ENCODE measurements at places on chromosomes 4 and X.

DNA sequence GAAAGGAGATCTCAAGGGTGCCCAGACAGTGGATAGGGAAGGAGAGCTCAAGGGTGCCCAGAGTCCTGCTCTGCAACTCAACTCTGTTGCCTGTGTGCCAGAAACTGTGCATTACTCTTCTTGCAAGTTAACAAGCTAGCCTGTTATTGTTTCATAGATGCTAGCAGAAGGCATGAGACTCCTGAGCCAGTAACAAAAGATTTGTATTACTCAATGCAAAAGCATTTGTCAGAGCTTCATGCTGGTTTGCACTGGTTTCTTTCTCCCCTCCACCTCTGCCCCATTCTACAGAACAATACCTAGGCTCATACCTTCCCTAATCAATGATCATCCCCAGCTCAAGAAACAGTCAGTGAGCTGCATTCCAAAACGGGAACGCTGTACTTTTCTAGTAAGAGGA lies 124.5 kb upstream of the NEIL3 start:
- DNase-seq: no peak

- peak; percentile 57 for DNase-seq
Observed at GRCh38 chr4:40199179-40199670, 2.4 kb downstream of the RHOH start.

DNA sequence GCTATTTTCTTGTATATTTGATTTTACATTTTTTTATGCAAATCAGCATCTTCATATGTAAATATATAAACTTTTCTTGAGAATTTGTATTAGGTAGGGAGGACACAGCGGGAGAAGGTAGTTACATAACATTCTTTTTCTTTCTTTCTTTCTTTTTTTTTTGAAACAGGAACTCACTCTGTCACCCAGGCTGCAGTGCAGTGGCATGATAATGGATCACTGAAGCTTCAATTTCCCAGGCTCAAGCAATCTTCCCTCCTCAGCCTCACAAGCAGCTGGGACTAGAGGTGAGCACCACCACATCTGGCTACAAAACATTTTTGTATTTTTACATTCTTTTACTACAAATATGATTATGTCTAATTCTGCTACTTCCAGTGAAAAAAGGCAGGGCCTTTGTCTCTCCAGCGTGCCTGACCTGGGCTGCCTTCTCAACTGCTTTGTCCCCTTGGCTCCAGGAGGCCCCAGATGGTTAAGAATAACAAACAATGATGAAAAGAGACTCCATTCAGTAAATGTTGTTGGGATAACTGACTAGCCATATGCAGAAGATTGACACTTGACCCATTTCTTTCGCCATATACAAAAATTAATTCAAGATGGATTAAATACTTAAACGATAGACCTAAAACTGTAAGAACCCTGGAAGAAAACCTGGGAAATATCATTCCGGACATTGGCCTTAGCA lies 46.5 kb upstream of the FAT4 start:
- no peak for DNase-seq

GRCh38 chr4:179989975-179990374 lies 2253.2 kb upstream of the TENM3 start:
- no peak for DNase-seq

DNA sequence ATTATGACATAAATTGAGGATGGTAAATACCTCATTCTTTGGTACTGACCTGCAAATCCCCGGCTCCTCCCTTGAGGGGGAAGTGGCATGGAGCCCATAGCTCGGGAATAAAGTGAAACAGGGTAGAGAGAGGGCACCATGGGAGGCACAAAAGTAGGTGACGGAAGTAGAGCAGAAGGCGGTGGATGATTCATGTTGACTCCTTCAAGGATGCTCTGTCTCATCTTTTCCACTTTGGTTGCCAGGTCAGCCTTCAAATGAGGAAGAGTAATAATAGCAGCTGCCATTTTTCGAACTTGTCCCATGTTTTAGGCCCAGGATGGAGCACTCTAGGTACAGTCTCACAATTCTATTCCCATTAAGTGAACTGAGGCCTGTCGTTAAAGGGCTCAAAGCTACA lies 41.4 kb upstream of the PHF8 start:
- DNase-seq: no peak

Data from CD4-positive, alpha-beta T cell treated with Interleukin-6 for 4 hours (primary cell).